WTC11 (cell line): ENCODE measurements at places on chromosomes 7 and 10. TPM values are rescaled to one million over a fixed set of nuclear protein-coding genes. Genes with fewer than 3 reads are reported as not detected.

Gene TRIM74
- total RNA-seq: 0.15 to 0.60 TPM (median 0.30 TPM) in 3 replicates

DNA sequence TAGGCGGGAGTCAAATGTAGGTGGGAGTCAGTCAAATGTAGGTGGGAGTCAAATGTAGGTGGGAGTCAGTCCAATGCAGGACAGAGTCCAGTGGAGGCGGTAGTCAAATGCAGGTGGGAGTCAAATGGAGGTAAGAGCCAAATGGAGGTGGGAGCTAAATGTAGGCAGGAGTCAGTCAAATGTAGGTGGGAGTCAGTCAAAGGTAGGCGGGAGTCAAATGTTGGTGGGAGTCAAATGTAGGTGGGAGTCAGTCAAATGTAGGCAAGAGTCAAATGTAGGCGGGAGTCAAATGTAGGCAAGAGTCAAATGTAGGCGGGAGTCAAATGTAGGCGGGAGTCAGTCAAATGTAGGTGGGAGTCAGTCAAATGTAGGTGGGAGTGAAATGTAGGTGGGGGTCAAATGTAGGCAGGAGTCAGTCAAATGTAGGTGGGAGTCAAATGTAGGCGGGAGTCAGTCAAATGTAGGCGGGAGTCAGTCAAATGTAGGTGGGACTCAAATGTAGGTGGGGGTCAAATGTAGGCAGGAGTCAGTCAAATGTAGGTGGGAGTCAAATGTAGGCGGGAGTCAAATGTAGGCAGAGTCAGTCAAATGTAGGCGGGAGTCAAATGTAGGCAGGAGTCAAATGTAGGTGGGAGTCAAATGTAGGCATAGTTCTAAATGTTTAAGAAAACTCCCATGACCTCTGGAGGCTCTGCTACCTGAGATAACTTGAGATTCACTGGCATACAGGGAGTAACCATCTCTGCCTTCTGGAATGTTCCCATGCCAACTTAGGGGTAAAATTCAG, 30.2 kb upstream of the ZFAND2A start:
- no peak overlapping the region for H3K27ac ChIP-seq
- H3K36me3 ChIP-seq: 0 out of 2 replicates have a peak, but pooled peaks cover 3% of the 10 kb centered on the region
- no peak for DNase-seq
- peaks cover 10% of the 10 kb centered on the region for H3K27me3 ChIP-seq
- H3K4me1 ChIP-seq: no peaks in the 10 kb centered on the region

DNA sequence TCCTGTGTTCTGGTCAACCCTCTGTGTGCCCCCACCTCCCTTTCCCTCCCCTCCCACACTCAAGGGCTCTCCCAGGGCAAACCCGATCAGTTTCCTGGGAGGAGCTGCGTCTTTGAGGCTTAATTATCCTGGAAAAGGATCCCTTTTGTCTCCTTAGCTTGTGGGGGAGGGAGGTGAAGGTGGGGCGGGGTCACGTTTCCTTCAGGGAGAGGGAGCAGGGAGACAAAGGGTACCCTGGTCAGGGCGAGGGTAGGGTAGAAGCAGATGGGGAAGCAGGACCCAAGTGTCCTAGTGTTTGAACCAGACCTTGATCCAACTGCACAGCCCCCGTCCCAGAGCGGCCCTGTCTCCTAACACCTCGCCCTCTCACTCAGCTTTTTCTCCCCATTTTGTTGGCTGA, 90.1 kb downstream of the HIF1AN start:
- no peak overlapping the region for H3K27ac ChIP-seq
- peaks cover 4% of the 10 kb centered on the region; the same call in 1 of the 2 replicates for H3K27me3 ChIP-seq
- peaks cover 35% of the 10 kb centered on the region for H3K4me1 ChIP-seq
- peak overlapping the region; percentile 24 for H3K4me3 ChIP-seq
- no peaks in the 10 kb centered on the region for H3K36me3 ChIP-seq
- peak; percentile 38 for DNase-seq

GRCh38 chr7:1137517-1138167, 22.4 kb downstream of the ZFAND2A start:
- no peak for DNase-seq
- H3K27ac ChIP-seq: peak overlapping the region; percentile 93; the same call in 1 of the 2 replicates
- peaks cover 5% of the 10 kb centered on the region for H3K36me3 ChIP-seq
- H3K4me1 ChIP-seq: peaks cover 8% of the 10 kb centered on the region
- H3K27me3 ChIP-seq: peaks cover 2% of the 10 kb centered on the region; the same call in 1 of the 2 replicates

GRCh38 chr7:140639366-140640053, 1.1 kb downstream of the DENND2A start:
- H3K27me3 ChIP-seq: peaks cover 41% of the 10 kb centered on the region
- H3K4me3 ChIP-seq: peak overlapping the region; percentile 97
- H3K4me1 ChIP-seq: peaks cover 47% of the 10 kb centered on the region

GRCh38 chr7:30990673-30991170, 27.0 kb downstream of the GHRHR start:
- H3K36me3 ChIP-seq: peaks cover 16% of the 10 kb centered on the region
- peaks cover 7% of the 10 kb centered on the region for H3K27me3 ChIP-seq
- no peak overlapping the region for H3K4me3 ChIP-seq
- no peak overlapping the region; the same call in 1 of the 2 replicates for H3K27ac ChIP-seq
